ENCODE measurements at places on chromosomes 4 and X.

- no peak for ATAC-seq
These were observed 58.2 kb downstream of the DCX start for GRCh38 chrX:111353793-111354192.

GRCh38 chr4:16989371-16989770 lies 90.9 kb upstream of the LDB2 start:
- no peak for ATAC-seq

GRCh38 chr4:120709991-120710390 lies 212.5 kb downstream of the PRDM5 start:
- ATAC-seq, result no peak

DNA sequence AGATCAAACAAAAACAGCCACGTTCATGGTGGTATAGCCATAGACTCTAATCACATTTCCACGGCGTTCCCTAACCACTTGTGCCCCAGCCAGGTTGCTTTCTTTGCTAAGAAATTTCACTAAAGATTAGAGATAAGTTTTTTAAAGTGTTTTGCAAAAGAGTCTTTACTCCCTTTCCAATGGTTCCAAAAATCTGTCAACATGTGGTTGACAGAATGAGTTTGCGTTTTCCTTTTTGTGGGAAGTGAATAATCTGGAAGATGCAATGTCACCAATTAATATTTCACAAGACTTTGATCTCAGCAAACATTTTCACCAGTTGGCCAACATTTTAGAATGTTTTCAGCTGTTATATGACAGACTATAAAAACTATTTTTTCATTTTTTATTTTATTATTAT lies 35.3 kb downstream of the CXCL1 start:
- no peak for ATAC-seq

- ATAC-seq, result peak; percentile 71
These were observed 88.3 kb downstream of the ZAR1 start for GRCh38 chr4:48578132-48578968.

Data from stimulated activated memory B cell treated with anti-CD40 and anti-IgM and Interleukin-4, amounts not matched to agents 10 μg/mL and 1 μg/mL and 100 μg/mL, for 72 hours (primary cell).